Upper lobe of left lung (tissue), 6 donors: ENCODE measurements at places on chromosomes 2 and 18.
A peak's percentile ranks its signal among the peaks of the same experiment; 100 is the strongest.

- DNase-seq, result no peak
Observed at GRCh38 chr18:67730886-67731285, 214.4 kb upstream of the DSEL start.

GRCh38 chr2:214853906-214854305, 44.4 kb upstream of the BARD1 start:
- DNase-seq, result no peak

DNA sequence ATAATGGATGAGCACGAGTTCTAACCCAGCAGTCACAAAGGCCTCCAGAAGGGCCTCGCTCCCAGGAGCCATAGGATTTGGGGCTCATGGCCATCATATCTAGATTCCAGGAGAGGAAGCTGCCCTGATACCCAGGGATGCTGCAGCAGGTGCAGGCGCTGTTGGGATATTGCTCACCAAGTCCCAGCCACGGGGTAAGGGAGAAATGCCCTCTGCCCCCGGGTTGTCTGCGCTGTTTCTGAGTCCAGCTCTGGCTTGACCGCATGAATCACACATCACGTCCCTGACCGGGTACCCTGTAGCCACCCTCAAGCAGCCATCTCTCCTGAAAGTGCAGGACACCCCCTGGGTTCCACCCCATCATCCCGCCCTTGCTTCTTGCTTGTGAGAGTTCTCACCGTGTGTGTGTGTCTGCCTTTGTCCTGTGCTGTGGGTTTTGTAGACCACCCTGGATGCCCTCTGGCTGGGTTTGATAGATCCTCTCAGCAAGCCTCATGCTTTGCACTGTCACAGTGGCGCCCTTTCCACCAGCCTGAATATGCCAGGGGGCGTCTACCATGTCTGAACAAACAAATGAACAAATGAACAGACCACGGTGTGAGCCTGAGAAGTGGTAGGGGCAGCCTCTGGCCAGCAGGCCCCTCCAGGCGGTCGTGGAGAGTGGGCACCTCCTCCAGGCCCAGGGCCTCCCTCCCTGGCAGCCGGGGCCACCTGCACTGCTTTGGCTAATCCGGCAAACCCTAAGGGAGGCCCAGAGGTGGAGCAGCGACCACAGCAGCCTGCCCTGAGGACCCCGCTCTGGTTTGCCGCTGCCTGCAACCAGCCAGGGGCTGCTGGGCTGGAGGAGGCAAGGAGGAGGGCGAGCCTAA, 32.1 kb downstream of the ADRA2B start:
- DNase-seq, result peak; percentile 16

- no peak for DNase-seq
Observed at GRCh38 chr2:44139741-44140140, 28.9 kb upstream of the PPM1B start.

GRCh38 chr2:75289771-75290170, 90.5 kb upstream of the TACR1 start:
- DNase-seq, result no peak

DNA sequence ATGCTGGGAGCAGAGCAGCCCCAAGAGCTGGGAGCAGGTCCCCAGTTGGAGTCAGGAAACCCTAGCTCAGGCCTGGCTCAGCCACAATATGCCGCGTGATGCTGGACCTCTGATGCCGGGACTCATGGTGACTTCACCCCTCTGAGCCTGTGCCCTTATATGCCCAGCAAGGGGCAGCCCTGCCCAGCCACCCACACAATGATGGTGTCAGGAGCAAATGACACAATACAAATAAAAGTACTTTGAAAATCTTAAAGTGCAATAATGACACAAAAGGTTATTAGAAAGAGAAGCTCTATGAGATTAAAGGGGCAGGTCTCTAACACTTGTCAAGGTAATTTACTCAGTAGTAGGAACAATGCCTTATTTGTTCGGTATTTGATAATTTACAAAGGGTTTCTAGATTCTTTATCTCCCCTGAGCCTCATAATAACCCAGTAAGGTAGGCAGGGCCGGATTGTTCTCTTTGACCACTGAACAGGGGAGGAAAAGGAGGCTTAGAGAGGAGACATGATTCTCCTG, 18.3 kb upstream of the KIF3C start:
- no peak for DNase-seq

GRCh38 chr2:88627856-88628570, 749 bp upstream of the EIF2AK3 start:
- peak; percentile 97 for DNase-seq

DNA sequence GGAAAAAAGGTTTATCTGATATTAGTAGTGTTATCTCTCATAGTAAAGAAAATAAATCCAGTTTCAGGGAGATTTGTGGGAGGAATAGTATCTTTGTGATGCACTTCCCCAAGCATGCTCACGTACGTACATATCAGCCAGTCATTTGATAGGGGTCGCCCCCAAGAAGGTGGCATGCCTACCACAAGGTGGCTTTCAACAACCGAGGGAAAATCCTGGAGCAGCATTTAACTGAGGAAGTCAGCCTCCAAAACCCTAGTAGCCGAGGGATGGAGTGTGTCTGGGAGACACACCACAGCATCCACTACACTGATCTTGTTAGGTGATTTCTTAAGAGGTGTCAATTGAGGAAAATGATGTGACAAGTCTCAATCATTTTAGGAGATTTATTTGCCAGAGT, 623.9 kb downstream of the NYAP2 start:
- no peak for DNase-seq

GRCh38 chr2:38013158-38013752, 62.7 kb downstream of the CYP1B1 start:
- no peak for DNase-seq

DNA sequence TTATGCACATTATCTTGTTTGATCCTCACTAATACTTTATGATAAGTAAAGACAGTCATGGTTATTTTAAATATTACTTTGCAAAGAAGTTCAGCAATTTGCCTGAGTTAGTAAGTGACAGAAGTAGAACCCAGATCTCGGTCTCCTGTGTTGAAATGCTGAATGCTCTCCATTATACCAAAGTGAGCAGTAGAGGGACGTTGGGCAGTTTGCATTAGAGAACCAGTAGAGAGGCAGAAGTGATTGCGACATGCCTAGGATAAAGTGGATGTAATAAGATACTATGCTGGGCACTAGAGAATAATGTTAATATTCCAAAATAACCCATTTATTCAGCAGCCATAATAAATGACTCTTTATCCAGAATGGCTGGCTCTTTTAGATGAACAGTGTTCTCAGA, 201.0 kb downstream of the PMAIP1 start:
- no peak for DNase-seq

DNA sequence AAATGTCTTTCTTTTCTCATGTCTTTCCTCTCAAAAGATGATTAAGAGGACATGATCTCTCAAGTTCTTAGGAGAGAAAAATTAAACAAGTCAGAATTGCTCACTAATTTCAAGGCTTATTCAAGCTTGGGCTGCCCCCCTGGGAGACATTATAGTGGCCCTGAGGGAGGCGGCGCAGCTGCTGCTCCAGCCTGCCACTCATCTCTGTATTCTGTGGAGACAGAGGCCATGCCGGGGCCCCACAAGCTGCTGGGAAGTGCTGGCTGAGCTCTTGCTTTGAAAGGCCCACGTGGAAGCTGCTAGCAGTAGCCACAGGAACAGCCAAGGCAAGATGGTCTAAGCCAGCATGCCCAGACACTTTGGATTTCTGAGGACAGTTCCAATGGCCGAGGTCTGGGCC, 267.4 kb downstream of the LNPK start:
- DNase-seq, result no peak

DNA sequence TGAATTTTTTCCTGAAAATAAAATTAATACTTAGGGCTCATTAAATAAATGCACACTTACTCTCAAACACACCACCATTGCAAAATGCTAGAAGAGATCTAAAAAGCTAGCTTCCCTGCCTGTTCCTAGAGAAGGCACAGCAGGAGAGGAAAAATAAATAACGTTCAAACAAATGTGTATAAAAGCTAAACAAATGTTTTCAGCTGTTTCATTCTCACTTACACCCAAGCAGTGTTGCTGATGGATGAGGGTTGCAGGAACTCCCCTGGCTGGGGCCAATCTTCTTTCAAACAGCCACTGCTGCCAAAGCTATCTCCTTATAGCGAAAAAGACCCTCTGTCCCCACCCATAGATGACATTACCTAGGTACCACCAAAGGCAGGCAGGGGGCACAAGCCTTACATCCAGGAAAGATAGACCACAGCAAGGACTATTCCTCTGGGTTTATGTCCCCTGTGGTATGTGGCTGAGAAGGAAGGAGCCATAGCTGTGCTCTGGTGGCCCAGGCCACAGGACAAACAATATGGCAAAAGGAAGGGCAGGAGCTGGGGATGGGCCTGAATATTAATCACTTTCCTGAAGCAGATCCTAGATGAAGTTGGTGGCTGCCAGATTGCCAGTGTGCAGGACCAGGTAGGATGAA, 214.6 kb downstream of the TTC32 start:
- no peak for DNase-seq

DNA sequence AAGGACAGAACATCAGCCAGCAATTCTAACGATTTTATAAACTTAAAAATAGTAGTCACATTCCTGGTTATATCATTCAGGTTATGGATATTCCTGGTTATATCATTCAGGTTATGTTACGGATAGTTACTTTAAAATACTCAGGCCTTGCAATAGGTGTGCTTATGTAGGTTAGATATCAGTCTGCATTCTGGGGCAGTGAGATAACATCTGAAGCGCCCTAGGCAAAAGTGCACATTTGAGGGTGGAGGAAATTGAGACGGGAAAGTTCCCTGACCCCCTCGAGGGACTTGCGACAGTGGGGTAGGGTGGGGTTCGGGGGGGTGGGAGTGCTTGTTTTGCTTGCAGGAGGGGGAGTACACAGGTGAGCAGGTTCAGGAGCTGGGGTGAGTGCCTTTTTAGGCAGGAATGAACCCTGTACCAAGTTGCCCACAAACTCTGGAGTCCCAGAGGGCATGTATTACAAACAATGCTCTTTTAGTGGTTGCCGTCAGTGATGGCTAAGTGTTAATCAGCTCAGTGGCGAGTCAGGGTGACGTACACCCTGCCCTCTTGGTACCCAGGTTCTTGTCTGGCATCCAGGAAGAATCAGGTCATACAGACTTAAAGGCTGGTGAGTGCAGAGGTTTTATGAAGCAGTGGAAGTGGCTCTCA, 31.8 kb downstream of the CREG2 start:
- no peak for DNase-seq

DNA sequence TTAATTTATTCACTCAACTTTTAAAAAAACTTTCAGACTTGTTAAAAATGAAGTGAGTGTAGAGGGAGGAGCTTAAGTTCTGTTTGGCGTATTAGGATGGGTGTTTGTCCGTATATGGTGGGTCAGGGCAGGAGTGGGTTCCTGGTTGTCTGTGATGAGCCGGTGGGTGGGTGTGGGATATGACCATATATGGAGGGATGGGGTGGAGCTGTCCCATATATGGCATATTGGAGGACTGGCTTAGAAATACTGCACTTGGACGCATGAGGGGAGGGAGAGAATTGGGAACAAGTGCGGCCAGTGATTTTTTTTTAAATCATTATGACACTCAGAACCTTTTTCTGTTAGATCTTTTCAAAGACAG, 1.5 kb downstream of the KDM3A start:
- peak; percentile 6 for DNase-seq

DNA sequence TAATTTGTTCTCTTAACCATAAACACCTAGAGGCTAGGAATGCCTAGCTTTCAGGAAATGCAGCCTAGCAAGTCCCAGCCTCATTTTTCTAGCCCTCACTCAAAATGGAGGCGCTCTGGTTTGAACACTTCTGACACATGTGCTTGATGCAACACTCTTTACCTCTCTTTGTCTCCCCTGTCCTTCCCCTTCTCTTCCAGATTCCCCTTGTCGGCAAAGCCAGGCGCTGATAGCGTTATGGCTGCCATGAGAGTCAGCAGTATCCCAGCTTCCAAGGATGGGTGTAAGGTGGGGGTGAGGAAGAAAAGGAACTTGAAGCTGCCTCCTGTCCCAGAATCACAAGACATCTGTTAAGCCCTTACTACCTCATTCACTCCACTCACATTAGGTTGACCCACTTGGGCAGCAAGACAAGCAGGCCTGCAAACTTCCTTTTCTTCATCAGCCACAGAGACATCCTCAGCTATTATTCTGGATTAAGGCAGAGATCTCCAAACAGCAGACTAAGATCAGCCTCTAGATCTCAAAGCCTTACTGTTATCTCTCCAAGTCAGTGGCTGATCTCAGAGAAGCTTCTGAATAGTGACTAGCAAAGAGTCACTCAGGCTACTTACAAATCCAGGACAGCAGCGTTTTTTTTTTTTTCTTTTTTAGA, 1.9 kb upstream of the ST3GAL5 start:
- DNase-seq, result no peak

- DNase-seq, result peak; percentile 41
Observed at GRCh38 chr2:197599285-197599965, 76.0 kb downstream of the RFTN2 start.

GRCh38 chr2:196971574-196972279, 45.2 kb upstream of the PGAP1 start:
- DNase-seq, result no peak

- DNase-seq, result no peak
Observed at GRCh38 chr18:11669271-11669947, 19.7 kb upstream of the GNAL start.

DNA sequence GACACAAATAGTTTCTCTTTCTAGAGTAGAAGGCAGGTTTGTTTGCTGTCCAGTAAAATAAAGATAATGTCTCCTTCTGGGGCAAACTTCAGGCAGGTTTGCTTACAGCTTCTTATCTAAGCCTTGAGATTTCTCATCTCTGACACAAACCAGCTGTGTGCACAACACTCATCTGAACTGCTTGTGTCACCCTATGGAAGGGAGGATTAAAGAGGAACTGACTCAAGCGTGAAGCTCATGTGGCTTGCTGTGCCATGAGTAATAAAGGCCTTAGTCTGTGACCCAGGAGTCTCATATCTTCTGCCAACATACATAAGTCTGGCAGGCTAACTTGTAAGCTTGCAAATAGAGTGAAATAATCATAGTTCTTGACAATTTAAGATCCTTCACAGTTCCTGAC, 24.2 kb upstream of the CPO start:
- no peak for DNase-seq

GRCh38 chr2:70683455-70683854, 84.5 kb downstream of the ADD2 start:
- peak; percentile 40 for DNase-seq

DNA sequence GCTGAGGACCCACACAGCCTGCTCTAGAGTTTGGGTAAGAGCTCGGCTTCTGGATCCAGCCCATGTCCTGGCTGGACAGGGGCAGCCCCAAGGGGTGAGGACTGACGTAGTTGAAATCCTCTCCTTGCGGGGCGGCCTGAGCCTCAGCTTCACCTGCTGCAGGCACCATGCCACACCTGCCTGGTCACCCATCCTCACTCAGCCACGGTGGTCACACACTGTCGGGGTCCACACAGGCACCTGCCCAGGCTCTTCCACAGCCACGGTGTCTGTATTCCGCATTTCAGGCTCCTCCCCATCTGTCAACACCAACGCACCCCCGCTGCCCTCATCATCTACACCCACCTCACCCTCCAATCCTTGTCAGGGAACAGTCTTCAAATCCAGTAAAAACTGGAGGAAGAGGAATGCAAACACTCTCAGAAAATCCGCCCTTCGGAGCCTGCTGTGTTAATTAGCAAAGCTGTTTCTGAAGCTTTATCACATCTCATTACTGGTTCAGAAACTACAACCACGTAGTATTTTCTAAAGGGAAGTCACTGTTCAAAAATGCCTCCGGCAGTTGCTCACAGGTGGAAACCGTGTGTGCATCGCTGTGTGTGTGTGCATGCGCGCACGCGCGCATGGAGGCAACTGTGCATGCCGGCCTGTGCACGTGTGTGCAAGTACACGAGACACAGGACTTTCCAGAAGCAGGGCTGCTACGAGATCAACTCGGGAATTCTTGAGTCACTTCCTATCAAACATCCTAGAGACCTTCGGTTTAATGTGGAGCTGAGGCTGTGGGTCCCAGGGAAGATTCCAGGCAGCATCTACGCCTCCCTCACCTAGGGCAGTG, 38.2 kb downstream of the SLC66A2 start:
- peak; percentile 71 for DNase-seq
